ENCODE measurements at places on chromosomes 3 and 15.

DNA sequence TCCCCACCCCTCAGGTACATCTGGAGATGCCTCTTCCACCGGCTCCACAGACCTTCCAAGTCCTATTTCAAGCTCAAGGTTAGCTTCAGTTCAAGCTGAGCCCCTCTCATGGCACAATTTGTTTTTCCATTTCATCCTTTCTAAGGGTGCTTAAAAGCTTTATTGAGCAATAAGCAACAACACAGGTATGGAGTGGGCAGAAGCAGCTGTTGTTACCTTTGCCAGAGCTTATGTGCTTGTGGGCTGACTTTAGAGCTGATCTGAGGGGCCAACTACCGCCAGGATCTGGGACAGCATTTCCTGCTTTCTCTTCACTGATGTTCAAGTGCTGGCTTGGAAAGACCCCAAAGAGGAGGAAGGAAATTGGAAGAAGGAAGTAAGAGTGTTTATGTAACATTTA is 140.0 kb upstream of the KLHL25 start:
- no peak for DNase-seq

DNA sequence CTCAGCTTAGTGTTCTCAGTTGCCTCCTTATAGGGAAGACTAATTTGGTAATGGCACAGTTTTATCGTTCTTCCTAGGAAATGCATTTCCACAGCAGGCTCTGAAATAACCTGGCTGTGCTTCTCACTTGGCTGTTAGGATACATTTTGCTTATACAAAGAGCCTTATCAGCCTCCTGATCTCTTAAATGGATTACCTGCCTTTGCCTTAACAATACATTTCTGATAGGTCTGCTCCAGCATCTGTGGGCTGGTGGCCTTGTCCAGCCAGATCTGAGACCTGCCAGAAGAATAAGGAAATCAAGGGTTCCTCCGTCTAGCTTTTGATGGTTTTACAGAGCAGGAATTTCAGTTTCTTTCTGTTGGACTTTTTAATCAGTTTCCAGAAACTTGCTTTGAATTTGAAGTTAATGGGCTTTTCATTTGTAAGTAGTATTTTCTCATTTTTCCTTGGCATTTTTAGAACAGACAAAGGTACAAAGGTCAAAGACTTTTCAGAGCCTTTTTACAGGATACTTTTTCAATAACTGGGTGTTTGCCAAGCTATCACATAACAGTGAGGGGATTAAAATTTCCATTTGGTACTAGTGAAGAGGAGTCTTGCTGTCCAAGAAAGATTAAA is 116.3 kb downstream of the AKAP13 start:
- DNase-seq, result no peak

DNA sequence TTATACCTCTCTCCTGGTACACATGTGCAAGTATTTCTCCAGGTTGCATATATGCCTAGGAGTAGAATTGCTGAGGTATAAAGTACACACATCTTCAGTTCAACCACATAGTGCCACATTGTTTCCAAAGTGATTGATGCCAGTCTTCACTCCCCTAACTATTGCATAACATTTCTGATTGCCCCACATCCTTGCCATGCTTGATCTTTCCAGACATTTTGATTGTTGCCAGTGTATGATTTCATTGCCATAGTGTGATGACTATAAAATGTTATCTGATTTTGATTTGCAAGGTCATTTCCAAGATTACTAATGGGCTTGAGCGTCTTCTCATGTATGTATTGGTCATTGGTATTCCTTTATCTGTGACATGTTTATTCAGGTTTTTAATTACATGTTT is 61.1 kb upstream of the MLF1 start:
- no peak for DNase-seq

DNA sequence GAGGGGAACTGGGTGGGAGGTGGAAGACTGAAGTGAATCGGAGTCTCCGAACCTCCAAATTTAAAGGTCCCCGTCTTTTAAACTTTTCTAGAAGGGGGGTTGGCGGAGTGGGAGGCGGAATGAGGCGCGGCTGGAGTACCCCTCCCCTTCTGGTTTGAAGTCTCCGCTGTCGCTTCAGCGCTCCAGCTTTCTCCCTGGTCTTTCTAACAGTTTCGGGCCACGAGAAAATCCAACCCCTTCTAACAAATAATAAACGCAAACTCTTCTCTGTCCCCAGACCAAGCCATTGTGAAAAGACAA is 2.5 kb upstream of the MECOM start:
- no peak for DNase-seq

- DNase-seq, result no peak
Observed at GRCh38 chr3:40465111-40465407, 7.9 kb downstream of the RPL14 start.

GRCh38 chr3:141853081-141853601 is 23.3 kb upstream of the ATP1B3 start:
- no peak for DNase-seq

DNA sequence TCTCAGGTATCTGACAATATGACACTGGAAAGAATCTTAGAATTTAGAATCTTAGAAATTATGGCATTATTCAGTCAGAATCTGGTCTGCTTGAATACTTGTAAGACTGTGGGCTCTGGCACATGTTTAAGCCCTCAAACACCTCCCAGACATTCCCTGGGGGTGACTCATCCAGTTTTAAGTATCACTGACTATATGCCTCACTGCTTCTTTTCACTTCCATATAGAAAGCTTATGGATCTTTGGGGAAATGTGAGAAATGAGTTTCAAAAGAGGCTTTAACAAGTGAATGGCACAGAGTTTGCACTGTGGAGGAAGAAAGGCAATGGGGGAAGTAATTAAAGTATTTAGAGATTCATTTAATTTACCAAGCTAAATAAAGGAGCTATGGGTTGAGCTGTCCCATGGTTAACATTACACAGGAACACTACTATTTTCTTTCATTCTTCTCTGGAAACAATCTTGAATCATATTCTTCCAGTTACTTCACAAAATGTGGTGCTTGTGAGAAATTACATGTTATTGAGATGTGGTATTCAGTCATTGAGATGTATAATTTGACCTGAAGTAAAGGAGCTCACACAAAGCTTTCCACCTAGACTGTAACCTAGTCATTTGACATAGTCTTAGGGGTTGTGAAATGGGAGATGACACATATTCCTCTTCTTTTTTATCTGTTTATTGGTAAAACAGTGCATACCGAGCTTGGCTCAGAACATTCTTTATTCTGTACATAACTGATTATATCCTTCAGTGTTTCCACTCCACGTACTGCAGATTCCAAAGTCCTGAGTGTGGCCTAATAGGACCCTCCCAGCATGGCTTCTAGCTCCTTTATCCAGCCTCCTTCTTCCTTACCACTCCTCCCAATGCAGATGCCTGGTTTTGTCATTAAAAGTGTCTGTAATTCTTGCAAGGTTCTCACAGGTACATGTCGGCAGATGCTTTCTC is 544.6 kb upstream of the NECTIN3 start:
- no peak for DNase-seq

- DNase-seq, result no peak
Observed at GRCh38 chr3:144774897-144775296, 803.3 kb downstream of the DIPK2A start.

GRCh38 chr3:194185221-194185620 is 49.3 kb downstream of the HES1 start:
- no peak for DNase-seq

DNA sequence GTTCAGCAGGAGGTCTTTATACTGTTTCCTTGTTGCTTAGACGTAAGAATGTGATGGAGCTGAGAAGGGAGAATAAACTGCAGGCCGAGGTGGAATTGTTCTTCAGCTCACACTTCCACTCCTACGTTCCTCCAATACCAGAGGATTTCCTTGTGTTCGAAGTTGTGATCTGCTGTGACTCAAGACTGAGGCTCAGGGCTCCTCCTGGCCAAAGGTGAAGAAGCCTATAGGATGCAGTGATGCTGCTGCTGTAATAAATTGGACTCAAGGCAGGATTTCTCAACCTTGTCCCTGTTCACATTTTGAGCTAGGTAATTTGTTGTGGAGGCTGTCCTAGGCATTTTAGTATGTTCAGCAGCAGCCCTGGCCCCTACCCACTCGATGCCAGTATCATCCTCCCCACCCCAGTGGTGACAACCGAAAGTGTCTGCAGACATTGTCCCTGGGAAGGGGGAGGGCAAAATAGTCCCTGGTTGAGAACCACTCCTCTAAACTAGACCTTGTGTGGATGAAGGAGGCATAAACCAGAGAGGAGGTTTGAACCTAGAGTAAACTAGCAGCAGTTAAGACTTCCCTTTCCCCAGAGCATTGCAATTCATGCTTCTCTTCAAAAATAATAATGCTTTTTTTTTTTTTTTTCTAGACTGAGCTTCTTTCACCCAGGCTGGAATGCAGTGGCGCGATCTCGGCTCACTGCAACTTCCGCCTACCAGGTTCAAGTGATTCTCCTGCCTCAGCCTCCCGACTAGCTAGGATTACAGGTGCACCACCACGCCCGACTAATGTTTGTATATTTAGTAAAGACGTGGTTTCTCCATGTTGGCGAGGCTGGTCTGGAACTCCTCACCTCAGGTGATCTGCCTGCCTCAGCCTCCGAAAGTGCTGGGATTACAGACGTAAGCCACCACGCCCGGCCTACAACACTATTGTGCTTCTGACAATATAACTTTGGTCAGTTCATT is 11.1 kb downstream of the RAP2B start:
- no peak for DNase-seq

- DNase-seq, result no peak
Observed at GRCh38 chr3:69787436-69788168, 48.3 kb downstream of the MITF start.

DNA sequence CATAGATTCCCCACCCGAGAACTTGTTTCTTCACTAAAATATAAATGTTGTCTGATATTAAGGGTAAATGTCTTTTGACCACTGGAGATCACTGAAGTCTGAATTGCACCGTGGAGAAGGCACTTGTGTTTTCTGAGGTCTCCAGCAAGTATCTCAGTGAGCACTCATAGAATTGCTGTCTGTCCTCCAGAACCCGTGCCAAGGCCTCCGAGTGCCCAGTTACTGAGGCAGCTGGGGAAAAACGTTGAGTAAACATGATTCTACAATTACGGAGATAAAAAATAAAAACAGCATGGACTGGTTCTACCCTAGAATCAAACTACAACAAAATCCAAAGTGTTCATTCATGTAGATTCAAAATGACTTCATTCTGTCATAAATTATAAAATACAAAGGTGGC is 60.0 kb downstream of the MLH1 start:
- DNase-seq, result no peak

- no peak for DNase-seq
Observed at GRCh38 chr3:171351676-171352075, 108.5 kb downstream of the TNIK start.

DNA sequence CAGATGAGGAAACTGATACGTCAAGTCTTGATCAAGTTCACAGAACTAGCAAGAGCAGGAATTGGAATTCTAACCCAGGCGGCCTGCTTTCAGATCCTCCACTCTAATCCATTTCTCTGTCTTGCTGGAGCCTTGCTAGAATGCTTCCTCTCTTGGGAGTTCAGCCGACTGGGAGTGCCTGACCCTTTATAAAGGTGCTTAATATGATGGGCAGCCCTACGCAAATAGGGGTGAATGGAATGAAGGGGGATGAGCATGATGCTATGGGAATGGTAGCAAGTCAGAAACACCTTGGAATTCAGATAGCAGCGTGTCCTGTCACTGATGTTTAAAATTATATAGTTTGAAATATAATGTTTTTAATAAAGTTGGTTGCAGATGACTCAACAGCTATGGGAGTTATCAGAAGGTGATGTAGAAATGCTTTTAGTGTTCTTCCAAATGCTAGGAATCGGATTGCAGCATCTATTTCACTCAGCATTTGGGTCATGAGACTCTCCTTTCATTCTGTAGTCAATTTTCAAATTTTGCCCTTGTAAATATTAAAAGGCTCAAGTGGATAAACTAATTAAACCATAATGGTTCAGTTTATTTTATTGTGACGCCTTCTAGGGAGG is 150.7 kb downstream of the FNDC3B start:
- DNase-seq, result no peak

DNA sequence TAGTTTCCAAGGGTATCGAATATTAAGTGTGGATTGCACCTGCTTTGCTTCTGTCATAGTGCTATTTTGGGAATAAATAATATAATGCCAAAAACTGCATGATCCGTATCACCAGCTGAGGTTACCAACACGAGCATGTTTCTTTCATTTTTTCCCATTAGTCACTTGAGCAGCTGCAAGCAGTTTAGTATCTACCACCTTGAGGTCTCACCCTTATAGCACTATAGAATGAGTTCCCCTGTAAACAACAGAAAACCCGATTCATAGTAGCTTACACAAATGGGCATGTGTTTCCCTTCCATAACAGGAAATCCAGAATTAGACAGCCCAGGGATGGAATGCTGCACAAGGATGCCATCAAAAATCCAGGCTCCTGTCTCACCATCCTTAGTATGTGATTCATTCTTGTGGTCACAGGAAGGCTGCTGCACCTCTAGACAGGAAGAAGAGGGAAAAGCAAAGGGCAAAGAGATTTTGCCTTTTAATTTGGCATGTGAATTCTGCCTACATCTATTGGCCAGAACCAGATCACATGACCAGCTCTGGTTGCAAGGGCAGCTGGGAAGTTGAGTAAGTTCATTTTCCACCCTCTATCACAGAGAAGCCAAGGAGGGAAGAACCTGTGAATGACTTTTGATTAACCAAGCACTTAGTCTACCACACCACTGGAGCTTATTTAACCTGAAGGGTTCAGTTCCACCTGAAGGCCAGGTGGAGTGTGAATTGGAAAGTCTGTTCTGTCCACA is 91.3 kb upstream of the SLC25A36 start:
- DNase-seq, result no peak

GRCh38 chr15:84789762-84790161 is 27.4 kb upstream of the ALPK3 start:
- no peak for DNase-seq

- no peak for DNase-seq
Observed at GRCh38 chr3:37058117-37058516, 64.8 kb downstream of the MLH1 start.

DNA sequence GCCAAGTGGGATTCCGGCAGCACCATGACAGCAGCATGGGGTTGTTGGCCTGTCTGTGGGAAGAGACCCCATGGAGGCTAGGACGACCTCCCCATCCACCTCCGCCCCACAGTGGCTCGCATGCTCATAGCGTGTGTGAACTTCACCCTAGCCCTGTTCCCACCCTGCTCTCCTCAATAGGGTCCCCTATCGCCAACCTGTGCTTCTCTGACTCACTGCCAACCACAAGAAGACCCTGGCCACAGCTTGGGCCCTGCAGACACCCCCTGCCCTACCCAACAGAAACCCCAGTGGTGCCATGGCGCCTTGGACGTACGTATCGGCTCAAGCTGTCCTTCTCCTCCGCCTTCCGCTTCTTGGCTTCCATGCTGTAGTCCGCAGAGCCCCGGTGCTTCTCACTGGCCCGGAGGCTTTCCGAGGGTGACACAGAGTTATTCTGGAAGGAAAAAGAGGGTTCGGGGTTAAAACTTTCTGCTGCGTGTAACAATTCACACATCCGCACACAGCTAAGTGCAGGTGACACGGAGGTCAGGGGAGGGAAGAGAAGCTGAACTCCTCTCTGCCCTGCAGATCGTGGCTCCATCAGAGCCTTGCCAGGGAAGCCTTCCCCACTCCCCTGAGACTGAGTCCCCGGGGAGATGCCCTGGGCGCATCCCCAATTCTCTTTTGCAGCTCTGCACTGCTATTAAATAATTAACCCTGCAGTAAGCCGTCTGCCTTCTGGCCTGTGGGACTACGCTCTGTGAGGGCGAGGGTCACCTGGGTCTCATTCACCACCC is 37.3 kb downstream of the TLE3 start:
- DNase-seq, result peak; percentile 13

GRCh38 chr3:140288595-140288994 is 353.6 kb downstream of the CLSTN2 start:
- no peak for DNase-seq

- no peak for DNase-seq
Observed at GRCh38 chr3:66229931-66230330, 9.1 kb downstream of the SLC25A26 start.
